Stimulated activated CD8-positive, alpha-beta memory T cell treated with anti-CD3 and anti-CD28 coated beads, Interleukin-15, amount 100 ng/mL, for 4 hours (primary cell): ENCODE measurements at places on chromosomes 1 and 21.

DNA sequence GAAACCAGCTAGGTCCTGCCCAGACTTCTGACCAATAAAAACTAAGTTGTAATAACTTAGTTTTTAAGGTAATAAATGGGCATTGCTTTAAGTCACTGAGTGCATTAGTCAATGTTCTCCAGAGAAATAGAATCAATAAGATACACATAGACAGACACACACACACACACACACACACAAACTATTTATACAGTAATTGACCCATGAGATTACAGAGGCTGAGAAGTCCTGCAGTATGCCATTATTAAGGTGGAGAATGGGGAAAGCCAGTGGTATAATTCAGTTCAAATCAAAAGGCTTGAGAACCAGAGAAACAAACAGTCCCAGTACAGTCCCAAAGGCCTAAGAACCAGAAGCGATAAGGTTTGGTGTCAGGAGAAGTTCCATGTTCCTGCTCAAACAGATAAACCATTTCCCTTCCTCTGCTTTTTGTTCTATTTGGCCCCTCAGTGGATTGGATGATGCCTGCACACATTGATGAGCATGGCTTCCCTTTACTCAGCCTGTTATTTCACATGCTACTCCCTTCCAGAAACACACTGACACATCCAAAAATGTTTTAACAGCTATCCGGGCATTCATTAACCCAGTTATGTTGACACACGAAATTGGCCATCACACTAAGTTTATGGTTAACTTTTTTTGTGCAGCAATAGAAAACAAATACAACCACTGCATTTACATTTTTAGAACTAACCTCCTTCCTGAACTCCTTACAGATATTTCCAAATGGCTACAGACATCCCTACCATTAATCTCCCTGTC is 828.2 kb upstream of the NCAM2 start:
- no peak for DNase-seq

DNA sequence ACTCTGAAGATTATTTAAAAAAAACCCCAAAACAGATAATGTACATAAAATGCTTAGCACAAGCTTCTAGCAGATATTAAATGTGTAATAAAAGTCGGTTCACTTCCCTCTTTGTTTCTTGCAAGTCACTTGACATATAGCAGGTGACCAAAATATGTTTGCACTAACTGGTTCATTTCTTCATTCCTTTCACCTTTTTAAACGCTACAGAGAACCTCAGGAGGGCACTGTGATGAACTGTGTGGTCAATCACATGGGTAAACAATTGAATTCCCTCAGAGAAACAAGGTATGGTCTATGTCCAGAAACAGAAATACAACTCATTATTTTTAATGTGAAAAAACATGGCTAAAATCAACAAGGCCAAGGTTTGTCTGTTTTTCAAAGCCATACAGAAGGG is 51.3 kb upstream of the BCL10 start:
- no peak for DNase-seq

- no peak for DNase-seq
Observed at GRCh38 chr1:94258873-94259331, 21.5 kb upstream of the ARHGAP29 start.

- peak; percentile 2 for DNase-seq
Observed at GRCh38 chr1:18597160-18598042, 33.2 kb upstream of the PAX7 start.

DNA sequence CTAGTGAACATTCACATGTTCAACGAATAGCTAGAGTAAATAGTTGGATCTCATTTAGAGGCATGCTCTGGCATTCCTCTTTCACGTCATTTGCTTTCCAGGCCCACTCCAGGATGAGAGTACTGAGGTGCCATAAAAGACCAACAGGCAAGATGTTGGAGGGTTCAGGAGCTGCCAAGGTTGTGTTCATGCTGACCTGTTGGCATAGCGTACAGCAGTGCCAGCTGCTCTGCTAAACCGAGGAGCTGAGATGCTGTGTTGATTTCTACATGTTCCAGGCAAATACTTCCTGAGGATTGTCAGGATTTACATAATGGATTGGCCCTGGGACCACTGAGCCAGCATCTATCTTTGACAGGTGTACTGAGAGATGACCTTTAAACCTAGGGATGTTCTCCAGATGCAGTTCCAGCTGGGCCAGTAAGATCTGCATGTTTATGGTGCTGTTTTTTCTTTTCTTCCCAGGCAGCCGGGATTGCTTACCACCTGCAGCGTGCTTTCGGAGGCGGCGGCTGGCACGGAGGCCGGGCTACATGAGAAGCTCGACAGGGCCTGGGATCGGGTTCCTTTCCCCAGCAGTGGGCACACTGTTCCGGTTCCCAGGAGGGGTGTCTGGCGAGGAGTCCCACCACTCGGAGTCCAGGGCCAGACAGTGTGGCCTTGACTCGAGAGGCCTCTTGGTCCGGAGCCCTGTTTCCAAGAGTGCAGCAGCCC is 66.9 kb downstream of the DISC1 start:
- no peak for DNase-seq

- no peak for DNase-seq
Observed at GRCh38 chr1:220876511-220877376, 2.5 kb upstream of the HLX start.

- DNase-seq, result no peak
Observed at GRCh38 chr1:164694505-164694904, 135.5 kb downstream of the PBX1 start.

- DNase-seq, result no peak
Observed at GRCh38 chr1:53546409-53547155, 87.4 kb downstream of the DMRTB1 start.

DNA sequence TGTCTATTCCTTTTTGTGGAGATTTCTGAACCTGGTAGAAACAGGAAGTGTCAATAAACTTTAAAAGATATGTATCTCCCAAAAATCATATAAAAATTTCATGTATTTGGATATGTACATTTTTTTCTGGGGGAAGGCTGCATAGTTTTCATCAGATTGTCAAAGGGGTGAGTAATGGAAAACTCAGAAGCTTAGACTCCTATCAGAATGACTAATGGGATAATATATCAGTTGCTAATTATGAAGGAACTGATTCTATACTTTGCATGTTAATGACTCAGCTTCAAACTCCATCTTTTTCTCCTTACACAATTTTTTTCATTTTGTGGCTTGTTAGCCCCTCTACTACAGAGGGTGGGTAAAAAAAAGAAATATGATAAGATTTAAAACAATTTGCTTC is 55.9 kb downstream of the GON4L start:
- DNase-seq, result no peak

DNA sequence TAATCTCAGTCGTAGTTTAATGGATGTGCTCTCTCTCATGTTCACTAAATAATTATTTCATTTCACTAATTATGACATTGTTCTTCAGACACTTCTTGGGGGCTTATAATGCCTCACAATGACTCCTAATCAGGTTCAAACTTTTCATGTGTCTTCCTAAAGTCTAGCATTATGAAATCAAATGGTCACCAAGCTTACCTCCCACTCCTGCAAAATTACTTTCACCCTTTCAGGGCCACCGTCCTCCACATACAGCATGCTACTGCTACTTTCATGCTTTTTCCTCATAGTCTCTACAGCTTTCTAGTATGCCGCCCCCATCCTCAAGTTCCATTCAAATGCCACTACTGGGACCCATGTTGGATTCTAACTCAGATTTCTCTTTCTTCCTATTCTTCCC is 59.8 kb upstream of the C1orf53 start:
- DNase-seq, result no peak

DNA sequence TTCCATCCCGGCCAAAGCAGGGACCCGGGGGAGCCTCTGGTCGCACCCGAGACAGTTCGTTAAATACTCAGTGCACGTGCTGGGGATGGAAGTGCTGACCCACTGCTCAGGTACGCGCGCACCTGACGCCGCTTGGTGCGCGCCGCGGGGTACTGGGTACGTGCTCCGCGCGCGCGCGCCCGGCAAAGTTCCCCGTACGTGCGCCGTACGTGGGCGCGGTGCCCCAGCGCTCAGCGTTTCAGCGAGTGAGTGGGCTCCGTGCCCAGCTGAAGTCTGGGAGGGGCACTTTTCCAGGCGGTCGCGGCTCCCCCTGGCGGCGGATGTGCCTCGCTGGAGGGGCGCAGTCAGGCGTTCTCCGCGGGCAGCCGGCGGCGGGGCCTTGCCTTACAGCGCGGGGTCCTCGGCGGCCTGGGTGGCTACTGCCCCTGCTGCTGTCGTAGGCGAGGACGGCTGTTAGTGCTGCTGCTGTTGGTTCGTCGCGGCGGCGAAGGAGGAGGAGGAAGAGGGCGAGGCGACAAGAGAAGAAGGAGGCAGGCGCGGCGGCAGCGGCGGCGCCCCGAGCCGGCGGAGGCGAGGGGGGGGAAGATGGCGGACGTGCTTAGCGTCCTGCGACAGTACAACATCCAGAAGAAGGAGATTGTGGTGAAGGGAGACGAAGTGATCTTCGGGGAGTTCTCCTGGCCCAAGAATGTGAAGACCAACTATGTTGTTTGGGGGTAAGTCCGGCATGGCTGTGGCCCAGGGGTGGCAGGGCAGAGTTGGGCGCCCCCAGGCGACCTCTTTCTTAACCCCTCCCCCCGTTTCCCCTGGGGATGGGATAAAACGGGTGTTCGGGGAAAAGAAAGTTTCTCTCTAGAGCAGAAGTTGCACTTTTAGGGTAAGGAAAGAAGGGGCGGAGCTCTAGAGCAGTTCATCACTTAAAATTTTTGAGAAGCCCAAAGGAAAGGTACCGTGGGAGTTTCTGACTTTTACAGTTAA is at the start of gene CDC73:
Gene CDC73 (plus strand): TSS at position 416 of the 978 bp plus-strand sequence. CDS start 170 bp downstream, at position 586.
- peak; percentile 98 for DNase-seq

- no peak for DNase-seq
Observed at GRCh38 chr1:202915146-202915545, 11.9 kb downstream of the KLHL12 start.
